ENCODE measurements at places on chromosomes 7 and 10.

DNA sequence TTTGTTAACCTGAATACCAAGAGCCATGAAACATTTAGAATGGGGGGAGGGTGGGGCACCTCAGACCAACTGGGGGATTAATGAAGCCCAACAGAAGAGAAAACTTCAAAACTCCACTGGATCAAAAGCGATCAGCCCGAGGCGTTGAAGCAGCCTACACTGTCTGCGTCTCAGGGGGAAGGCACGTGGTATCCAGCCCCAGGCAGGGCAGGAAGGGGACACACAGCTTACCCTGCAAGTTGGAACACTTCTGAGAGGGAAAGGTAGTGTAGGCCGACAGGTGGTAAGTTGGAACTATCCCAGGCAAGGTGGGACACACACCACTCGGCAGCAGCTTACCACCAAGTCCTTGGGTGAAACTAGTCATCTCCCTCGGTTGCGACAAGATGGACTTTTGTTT lies 102.9 kb downstream of the TAX1BP1 start:
- DNase-seq = no peak

DNA sequence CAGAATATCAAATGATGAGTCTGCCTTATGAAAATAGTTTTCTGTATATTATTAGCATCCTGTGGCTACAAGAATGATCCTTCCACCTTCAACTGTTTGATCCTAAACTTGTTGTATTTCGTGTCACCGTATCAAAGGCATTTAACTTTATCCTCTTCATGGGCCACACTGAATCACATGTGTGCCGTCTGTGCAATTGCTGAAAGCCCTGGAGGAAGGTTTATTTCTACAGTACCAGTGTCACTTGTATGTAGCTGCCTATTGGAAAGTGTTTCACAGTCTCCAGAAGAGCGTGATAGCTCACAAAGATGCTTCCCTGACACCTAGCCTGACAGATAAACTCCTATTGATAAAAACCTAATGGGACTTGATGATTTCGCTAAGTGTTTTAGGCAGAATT lies 94.5 kb downstream of the ITGA8 start:
- DNase-seq = no peak

DNA sequence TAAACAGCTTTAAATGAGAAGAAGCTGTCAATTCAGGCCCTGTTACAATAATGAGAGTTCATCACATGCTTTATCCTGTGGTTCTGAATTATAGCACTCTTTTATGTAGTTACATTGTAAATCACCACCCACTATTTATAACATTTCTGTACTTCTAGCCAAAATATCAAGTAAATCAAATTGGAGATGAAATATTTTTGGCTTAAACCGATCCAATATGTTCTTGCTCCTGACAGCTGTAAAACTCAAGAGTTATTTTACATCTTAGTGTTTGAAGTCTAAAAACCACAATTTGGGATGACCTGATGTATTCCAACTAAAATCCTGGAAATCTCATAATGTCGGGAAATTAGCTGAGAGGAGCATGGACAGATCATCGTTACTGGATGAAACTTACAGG lies 371.2 kb upstream of the LRRN3 start:
- no peak for DNase-seq

GRCh38 chr10:70461397-70462348 lies 16.9 kb upstream of the PALD1 start:
- no peak for DNase-seq

GRCh38 chr10:24214762-24215161 lies 5.8 kb downstream of the KIAA1217 start:
- DNase-seq = no peak

DNA sequence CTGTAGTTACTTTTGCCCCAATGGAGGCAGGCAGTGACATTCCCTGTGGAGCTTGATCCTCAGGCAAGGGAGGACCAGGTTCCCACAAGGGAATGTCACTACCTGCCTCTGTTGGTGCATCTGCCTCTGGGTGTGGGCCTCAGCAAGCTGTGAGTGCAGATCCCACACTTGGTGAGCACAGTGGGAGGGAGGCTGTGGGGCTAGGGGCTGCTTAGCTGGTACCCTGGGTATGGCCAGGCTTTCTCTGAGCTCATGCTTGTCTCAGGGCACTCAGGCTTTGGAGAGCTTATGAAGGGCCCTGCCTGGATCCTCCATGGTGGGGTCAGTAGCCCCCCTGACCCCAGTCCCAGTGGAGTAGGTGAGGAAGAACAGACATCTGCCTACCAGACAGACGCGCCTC lies 16.2 kb upstream of the ZNF488 start:
- DNase-seq = no peak

- DNase-seq = no peak
These were observed 164.4 kb downstream of the SH2D4B start for GRCh38 chr10:80702143-80702542.

GRCh38 chr7:50783801-50784507 lies 1.3 kb upstream of the GRB10 start:
- no peak for DNase-seq

DNA sequence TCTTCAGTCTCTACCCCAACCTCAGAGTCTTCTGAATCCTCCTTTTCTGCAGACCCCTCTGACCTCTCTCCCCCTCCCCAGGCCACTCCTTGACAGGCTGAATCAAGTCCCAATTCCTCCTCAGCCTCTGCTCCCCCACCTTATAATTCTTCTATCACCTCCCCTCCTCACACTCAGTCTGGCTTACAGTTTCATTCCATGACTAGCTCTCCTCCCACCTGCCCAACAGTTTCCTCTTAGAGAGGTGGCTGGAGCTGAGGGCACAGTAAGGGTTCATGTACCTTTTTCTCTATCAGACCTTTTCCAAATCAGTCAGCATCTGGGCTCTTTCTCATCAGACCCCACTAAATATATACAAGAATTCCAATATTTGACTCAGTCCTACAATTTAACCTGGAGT lies 14.6 kb upstream of the LRRC61 start:
- no peak for DNase-seq

DNA sequence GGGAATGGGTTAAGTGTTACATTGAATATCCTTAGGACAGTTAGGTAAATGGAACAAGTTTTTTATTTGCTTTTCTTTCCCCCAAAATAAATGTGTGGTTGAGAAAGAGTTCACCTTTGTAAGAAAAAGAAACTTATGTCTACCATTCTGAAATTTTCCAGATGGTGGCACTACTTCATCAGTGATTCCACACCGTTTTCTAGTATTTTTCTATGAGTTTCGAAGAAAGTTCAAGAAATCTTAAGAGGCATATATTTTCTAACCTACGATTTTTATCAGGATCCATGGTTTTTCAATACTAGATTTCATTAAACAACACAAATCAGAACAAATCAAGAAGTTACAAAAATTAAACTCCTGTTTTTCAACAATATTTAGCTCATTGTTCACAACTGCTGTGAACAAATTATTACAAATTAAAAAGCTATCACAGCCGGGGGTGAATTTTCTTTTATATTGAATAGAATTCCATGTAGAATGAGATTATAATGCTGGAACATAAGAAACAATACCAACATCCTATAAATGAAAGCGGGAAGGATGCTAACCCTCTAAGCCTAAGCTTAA lies 163.1 kb upstream of the NPVF start:
- DNase-seq = no peak

GRCh38 chr10:71135236-71135635 lies 77.1 kb upstream of the UNC5B start:
- DNase-seq = no peak

- DNase-seq = no peak
These were observed 72.1 kb upstream of the INHBA start for GRCh38 chr7:41774966-41775365.

DNA sequence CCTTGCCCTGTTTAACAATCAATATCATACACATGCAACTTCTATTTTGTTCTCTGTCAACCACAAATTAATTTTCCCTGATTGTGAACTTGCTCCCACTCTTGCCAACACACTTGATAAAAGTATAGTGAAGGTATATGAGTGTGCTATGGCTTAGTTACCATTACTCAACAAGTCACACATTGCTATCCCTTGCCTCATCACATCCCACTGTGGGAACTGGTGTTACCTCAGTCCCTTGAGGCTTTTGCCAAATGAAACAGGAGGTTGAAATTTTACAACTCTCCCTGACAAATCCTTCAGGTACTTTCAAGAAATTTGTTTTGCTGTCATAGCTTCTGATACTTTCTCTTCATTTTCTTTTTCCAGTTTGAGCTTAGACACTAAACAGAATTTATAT lies 472.5 kb upstream of the SEMA3D start:
- no peak for DNase-seq

DNA sequence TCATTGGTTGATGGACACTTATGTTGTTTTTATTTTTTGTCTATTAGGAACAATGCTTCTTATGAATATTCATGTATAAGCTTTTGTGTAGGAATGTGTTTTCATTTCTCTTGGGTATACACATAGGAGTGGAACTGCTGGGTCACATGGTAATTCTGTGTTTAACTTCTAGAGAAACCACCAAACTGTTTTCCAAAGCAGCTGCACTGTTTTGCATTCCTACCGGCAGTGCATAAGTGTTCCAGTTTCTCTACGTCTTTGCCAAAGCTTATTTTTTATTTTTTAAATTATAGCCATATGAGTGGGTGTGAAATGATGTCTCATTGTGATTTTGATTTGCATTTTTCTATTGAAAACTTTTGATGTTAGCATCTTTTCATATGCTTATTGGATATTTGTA lies 51.3 kb downstream of the ADK start:
- DNase-seq = no peak

GRCh38 chr7:29401769-29402168 lies 161.9 kb upstream of the PRR15 start:
- no peak for DNase-seq

- no peak for DNase-seq
These were observed 17.4 kb downstream of the TRIM8 start for GRCh38 chr10:102661658-102662028.

DNA sequence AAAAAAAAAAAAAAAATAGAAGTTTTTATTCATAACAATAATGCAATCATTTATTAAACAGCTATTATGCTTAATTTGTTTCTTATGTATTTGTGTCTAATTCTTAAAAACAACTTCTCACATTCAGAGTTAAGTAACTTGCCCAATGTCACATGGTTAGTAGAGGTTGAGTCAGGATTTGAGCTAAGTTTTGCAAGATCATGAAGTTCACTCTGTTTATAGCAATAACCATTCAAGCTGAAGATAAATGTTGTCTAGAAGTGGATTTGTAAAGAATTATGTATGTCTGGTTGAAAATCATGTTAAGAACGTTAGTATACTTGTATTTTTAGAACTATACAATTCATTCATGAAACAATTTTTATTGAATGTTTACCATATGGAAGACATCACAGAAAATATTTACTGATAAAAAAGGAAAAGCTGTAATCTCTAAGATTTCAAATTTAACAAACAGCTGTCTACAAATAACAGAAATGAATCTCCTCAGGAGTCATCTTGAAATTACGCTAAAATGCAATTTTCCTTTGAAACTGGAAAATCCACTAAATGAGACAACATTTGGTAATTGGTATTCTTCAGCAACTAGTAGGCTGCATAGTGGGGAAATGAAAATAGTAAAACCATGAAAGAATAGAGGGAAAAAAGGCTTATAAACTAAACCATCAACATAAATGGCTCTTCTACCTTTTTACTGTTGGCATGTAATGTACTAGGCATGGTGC lies 70.5 kb upstream of the AHR start:
- DNase-seq = no peak

DNA sequence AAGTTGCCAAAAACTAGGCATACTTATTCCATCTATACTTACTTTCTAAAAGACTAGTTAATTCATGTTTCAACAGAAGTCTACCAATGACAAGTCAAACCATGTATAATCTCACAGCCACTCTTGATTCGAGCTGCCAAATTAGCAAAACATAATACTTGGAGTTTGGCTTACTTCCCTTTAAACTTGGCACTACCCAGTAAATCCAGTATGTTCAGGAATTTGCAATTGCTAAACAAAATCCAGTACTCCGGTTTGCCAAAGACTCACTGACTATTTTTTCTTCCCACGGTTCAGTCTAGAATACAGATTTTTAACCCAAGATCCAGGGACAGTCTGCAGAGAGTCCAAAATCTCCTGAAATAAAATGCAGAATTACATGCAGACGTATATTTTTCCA lies 4.6 kb downstream of the OAT start:
- DNase-seq = no peak

GRCh38 chr10:44132361-44133289 lies 252.3 kb downstream of the CXCL12 start:
- DNase-seq = no peak

DNA sequence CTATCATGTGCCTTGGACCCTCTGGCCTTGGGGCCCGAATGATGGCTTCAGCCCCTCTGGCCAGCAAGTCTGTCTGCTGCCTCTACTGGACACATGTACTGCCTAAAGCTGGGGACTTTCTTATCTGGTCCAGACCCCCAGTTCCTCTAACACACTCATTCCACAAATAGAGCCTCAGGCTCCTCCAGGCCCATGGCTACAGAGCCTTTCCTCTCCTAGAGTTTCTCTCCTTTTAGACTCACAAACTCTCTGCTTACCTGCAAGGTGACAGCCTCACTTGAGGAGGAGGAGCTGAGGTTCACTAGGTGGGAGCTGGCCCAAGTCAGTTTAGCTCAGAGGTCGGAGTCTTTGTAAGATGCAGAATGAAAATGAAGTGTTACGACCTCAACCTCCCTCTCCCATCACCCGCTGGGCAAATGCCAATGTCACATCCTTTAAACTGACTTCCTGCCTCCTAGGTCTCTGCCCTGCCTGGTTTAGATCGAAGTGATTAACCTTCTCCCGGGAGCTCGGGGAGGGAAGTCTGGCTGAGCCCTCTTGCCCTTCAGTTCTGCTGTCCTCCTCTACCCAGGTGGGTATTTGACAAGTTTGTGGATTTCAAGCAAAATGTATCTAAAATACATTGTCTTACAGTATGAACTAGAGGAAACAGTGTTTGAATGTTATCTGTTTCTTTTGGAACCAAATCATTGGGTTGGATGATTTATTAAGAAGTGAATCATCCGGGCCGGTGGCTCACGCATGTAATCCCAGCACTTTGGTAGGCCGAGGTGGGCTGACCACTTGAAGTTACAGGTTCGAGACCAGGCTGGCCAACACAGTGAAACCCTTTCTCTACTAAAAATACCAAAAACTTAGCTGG lies 71.9 kb upstream of the TNS3 start:
- no peak for DNase-seq

GRCh38 chr7:33534833-33535232 lies 370.5 kb upstream of the BMPER start:
- DNase-seq = no peak

DNA sequence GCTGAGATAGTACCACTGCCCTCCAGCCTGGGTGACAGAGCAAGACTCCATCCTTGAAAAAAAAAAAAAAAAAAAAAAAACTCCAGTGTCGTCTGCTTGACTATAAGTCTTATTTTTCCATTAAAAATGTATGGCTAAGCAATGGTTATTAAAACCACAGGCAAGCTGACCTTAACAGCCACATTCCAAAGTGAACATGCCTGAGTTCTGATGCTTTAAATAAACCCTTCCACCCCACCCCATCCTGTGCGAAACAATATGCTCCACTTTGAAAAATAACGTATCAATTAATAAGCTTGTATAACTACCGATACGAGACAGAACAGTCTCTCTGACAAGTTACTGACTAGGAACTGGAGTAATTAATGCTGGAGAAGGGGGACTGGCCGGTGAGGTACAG lies 63.7 kb downstream of the LARP4B start:
- no peak for DNase-seq

Measured in central memory CD8-positive, alpha-beta T cell (primary cell).